NCI-H146 (cell line): ENCODE measurements at places on chromosomes 1 and 21.

DNA sequence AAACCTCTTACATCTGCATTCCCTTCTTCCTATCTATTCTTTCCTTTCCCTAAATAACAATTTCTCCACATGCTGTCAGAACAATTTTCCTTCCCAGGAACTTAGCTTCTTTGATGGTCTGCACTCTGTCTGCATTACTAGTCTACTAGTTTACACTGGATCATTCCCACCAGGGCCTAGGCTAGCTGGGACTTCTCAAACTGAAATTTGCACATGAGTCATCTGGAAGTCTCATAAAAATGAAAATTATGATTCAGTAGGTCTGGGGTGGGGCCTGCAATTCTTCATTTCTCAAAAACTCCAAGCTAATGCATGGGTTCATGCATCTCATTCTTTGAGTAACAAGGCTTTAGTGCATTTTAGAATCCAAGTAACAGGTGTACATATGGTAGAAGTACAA is 74.2 kb downstream of the GABPA start:
- DNase-seq: no peak

GRCh38 chr1:170354246-170354645 is 177.7 kb upstream of the GORAB start:
- no peak for DNase-seq

- DNase-seq: no peak
These were observed 88.4 kb downstream of the ADGRL4 start for GRCh38 chr1:78918157-78918556.

DNA sequence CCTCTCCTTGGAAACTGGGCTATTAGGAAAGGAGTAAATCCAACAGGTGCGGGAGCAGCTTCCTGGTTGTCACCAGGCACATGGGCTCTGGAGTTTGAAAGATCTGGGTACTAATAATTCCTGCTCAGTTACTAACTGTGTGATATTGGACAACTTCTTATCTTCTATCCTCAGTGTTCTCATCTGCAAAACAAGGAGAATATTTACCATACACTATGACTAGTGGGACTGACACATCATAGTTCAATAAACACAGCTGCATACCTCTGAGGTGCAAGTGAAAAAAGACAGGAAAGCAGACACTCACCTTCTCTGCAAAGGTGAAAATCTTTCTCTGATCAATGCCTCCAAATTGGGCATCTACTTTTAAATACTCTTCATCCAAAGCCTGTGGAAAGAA is 19.7 kb downstream of the YARS1 start:
- DNase-seq: no peak

- DNase-seq: no peak
These were observed 26.9 kb downstream of the ITPKB start for GRCh38 chr1:226711976-226712741.

DNA sequence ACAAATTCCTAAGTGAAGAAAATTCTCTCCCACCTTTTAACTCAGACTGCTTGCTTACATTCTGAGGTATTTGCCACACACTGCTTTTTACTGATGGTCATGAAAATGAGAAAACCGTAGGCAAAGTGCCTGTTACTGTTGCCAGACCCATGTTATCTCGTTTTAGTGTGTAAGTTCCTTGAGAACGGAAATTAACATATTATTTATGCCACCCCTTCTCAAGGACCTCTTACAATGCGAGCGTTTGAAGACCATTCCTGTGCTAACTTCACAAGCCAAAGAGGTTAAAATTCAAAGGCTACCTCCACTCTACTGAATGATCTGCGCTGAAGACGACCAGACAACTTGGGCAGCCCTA is 509 bp downstream of the NVL start:
- DNase-seq: no peak

DNA sequence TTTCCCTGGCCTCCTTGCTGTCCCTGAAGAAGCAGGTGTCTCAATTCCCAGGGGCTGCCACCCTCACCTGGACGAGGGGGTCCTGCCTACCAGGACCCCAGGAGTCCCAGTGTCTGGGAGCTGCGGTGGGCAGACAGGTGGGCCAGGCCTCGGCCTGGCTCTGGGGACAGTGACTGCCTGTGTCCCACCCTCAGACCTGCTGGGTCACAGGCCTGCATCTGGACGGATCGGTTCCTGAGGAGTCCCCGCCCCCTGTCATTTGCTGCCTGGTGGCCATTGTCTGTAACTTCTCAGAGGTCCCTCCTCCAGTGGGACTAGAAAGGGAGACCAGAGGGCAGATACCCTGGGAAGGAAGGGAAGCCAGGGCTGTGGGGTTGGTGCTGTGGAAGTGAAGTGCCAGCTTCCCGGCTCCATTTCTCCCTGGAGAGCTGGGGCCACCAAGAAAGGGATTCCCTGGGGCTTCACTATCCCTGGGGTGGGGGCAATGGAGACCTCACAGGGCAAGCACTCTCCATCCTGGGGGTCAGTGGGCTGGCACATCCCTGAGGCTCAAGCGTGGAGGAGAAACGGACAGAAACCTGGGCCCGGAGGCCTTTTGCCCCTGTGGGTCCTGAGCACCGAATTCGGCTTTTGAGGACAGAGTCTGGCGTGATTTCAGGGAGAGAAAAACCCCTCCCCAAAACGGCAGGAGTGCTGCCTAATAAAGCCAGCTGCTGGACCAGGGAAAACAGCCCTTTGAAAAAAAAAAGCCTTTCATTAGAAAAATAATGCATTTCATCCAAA is 157.3 kb downstream of the PEX14 start:
- DNase-seq: no peak

DNA sequence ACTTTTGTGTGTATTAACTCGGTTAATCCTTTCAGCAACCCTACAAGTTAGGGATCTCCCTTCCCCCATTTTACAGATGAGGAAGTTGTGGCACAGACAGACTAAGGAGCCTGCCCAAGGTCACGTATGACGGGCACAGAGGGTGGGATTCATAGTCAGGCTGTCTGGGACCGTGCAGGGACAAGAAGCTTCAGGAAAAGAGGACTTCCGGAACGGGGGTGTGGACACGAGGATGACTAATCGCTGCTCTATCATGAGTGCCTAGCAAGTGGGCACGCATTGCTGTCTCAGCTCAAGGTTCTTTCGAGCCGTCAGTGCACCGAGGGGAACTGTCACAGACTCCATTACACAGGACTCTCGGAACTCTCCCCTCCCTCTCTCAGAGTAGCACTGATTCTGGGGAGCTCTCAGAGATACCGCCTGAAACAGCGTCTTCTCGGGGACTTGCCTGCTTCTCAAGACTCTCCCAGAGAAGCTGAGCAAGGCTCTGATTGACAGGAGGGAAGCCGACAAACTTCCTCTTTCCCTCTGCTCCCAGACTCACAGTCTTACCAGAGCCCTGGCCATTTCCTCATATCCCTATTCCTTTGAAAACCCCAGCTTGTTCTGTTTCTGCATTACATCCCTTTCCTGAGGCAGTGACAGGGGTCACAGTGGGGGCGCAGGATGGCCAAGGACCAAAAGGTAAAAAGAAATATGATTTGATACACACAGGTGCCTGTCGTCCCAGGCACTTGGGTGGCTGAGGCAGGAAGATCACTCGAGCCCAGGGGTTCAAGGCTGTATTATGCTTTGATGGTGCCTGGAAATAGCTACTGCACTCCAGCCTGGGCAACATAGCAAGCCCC is 14.4 kb downstream of the FHAD1 start:
- DNase-seq: no peak

DNA sequence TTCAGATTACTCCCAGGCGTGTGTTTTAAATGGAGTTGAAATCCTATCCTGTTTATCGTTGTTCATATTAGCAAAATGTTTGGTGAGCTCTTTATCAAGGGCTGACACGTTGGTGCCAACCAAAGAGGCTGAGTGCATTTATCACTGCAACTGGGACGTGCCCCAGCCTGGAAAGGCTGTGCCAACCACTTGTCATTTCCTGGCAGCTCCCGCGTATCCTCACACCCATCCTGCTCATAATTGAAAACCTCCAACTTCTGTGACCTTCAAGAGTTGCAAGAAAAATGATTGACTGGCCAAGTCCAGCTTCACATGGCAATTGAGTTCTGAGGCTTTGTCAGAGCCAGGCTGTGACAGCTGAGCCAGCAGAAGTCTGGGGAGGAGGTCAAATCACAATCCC is 43.7 kb upstream of the KCNA3 start:
- no peak for DNase-seq

GRCh38 chr1:114032271-114033215 is 53.3 kb downstream of the OLFML3 start:
- no peak for DNase-seq

DNA sequence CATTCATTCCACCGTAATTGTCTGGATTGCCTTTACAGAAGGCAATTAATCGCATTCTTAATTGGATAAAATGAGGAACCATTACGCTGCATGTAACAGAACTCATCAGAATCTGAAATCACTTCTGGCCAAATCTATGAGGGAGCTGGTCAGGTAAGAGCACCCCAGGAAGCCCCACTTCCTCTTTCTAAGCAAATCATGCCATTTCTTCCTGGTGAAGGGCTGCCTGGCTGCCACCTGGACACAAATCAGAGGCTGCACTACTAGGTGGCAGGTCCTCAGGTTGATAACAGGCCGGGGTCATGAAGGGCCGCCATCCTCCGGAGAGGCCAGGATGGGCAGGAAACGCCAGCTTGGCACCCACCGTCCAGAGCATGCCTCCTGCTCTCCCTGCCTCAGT is 73.7 kb downstream of the CAPZB start:
- DNase-seq: no peak

DNA sequence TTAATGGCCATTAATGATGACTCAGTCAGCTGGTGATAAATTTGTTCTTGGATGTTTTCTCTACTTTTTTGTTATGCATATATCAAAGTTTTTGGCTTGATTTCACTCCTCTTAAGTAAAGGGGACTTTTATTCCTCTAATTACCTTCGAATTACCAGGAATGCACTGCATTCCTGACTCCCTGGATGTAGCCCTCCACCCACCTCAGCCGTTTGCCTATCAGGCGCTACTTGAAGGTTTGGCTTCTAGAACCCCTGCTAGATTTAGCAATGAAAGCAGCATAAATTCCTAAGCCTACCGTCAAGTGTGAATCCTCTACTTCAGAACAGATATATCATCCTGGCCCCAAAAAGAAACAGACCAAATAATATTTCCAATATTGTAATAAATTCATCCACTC is 387.8 kb upstream of the ADGRL2 start:
- DNase-seq: no peak

GRCh38 chr1:170700842-170701615 is 37.1 kb downstream of the PRRX1 start:
- DNase-seq: no peak

- peak; percentile 21 for DNase-seq
These were observed 772 bp downstream of the ADAM15 start for GRCh38 chr1:155051777-155052398.

GRCh38 chr1:110235834-110236682 is 25.9 kb downstream of the KCNC4 start:
- DNase-seq: no peak

- no peak for DNase-seq
These were observed 140.9 kb downstream of the ACTL8 start for GRCh38 chr1:17895986-17896385.

DNA sequence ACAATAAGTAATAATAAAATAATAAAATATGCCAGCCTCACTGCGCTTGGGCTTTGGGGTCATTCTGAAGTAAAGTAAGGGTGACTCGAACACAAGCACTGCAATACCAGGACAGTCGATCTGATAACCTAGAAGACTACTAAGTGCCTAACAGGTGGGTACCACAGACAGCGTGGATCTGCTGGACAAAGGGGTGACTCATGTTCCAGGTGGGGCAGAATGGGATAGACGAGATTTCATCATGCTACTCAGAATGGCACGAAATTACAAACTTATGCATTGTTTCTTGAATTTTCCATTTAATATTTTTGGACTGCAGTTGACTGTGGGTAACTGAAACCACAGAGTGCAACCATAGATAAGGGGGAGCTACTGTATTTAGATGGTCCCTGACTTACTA is 221.1 kb upstream of the GREM2 start:
- DNase-seq: no peak

DNA sequence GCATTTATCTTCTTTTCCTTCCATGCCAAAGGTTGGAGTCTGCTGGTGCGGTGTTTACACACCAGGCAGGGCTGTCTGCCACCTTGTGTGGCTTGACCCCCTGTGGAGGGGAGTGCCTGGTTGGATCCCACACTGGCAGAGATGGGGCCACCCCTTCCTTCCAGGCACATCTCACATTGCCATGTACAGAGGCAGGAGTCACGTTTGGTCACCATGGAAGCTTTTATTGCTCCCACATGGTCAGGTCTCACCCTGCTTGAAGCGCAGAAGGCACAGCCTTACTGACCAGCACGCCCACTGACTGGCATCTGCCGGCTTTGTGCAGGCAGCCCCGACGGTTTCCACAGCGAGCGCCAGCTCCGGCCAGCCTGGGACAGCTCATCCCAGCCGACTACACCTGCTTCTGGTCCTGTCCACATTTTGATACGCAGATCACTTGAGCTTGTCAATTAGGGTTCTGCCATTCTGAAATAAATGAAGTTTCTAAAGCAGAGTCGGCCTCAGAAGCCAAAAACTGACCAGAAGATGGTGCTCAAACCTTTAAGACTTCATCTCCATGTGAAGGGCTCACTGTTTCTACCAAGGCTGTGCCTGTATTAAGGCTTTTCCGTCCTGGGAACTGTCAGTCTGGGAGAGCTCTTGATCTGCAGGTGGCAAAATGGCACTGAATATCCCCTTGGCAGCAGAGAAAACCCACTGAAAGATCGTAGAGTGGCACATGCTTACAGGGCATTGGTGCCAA is 35.6 kb upstream of the EPHA8 start:
- peak; percentile 80 for DNase-seq

DNA sequence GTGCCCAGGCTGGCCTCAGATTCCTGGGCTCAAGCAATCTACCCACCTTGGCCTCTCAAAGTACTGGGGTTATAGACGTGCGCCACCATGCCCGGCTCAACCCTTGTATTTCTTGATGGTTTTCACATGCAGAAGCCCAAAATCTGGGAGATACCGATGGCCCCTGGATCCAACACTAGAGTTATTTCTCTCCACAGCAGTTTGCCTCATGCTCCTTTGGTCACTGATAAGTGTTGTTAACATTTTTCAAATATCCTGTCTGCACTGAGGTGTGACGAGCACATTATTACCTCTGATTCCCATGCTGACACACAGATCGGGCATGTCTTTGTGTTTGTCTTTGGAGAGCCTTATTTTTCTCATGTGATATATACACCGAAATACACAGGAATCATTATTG is 107.0 kb downstream of the KIF26B start:
- no peak for DNase-seq

DNA sequence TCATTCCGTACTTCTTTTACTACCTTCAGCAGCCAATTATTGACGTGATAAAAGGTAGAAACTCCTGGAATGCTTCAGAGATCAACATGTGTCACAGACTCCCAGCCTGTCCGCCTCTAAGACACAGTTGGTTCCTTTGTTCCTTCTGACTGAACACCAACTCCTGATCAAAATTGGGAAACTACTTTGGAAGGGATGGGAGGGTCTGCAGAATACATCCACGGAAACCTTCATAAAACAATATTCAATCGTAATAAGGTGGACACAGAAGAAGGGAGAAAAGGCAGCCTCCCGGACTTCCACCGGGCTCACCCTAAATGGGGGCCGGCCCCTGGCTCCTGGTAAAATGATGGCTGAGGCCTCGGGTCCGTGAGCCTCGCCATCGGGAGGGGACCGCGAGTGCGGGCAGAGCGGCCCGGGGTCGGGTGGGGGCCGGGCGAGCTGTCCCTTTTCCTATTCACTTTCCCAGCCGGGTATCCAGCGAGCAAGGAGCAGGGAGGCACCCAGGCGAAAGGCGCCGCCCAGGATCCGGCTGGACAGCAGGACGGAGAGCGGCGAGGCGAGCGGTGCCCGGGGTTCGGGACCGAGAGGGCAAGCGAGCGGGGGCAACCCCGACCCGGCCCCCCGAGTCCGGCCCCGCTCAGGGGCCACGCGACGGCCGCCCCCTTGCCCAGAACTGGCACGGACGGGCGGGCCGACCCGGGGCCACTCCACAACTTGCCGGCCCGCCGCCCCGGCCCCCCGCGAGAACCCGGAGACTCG is 805 bp downstream of the NRIP1 start:
- peak; percentile 62 for DNase-seq

GRCh38 chr1:208137193-208137592 is 107.0 kb downstream of the PLXNA2 start:
- DNase-seq: no peak
